Type B pancreatic cell (in vitro differentiated cells): ENCODE measurements at places on chromosomes 7 and 10.

GRCh38 chr10:28090506-28090905 lies 91.6 kb upstream of the ODAD2 start:
- DNase-seq = no peak

DNA sequence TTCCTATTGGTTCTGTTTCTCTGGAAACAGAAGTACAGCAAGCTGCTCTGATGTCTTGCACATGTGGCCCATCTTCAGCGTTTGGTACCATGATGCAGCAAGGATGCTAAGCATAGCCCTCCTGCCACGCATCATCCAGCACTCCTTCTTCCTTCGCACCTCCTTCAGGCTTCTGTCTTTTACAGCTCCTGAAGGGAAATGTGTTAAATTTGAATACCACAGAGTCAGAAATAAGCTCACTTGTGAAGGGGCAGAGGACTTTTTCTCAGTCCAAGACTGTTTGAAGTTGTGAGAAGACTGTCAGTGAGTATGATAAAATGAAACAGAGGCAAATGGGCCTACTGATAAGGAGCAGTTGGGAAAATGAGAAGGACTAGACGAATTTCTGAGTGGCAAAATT lies 20.7 kb downstream of the TSPAN13 start:
- no peak for DNase-seq

DNA sequence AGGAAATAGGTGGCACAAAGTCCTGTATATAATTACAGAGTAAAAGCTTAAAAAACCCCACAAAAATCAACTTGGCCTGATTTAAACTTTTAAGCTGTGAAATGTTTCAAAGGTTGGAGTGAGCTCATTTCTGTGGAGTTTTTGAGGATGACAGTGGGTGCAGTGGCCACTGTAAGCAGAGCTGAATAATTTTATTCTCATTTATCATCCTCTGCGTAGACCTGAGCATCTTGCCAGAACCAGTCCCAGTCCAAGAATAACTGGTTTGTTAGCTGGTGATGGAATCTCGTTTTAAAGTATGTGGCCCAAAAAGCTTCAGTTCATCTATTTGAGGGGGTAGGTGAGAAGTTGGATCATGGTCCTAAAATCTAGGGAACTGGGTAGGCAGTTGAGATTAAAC lies 4.4 kb downstream of the BMPER start:
- DNase-seq = no peak

- no peak for DNase-seq
These were observed 209.9 kb downstream of the SEMA3E start for GRCh38 chr7:83439026-83439425.
